OCI-M1 (cell line): ENCODE measurements at places on chromosomes 4 and X.
A peak's percentile ranks its signal among the peaks of the same experiment; 100 is the strongest.

- DNase-seq, result no peak
Measured at GRCh38 chr4:123673971-123674370, 277.4 kb downstream of the SPRY1 start.

DNA sequence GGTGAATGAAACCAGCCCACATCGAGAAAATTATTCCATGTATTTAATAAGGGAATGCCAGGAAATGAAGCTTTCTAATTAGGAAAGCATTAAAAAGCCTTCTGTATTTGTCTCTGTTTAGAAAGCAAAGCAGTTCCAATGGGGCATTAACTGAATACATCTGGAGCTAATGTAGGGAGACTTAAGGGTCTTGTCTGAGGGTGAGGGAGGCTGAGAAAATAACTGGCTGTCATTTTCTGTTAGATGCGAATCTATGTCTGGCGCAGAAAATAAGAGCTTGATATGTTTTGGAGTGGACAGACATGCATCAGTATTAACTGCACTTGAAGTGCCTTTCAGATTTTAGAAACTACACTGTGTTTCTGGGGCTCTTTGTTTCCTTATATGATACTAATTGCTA lies 111.3 kb downstream of the KLHL8 start:
- no peak for DNase-seq

DNA sequence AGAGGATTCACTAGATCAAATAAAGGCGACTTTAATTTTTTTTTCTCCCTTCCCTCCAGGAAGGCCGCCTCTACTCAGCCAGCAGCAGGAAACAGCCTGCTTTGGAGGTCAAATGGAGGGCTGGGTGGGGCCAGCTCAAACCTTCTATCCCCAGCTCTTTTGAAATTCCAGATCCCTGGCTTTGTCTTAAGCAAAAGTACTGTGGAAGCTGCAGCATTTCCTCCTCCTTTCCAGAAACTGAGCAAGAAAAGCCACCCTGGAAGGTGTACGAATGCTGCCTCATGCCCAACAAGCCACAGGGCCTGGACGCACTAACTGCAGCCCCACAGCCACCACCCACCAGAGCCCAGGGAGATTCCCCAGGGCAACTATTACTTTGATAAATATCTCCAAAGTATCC lies 55.1 kb upstream of the ZCCHC13 start:
- DNase-seq, result no peak

DNA sequence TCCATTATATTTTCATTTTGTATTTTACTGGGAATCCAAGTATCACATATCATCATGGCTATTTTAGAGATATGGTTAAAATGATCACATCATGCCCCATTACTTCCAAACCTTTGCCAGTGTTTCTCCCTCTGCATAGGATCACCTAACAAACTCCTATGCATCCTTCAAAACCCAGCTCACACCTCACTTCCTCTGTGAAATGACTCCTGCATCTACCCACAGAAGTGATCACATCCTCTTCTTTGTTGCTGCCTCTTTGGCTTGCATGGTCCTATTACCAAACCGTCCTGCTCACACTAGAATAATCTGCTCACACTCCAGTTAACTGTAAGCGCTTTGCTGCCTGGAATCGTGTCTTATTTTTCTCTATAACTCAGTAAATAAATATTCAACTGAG lies 74.7 kb upstream of the C4orf50 start:
- DNase-seq, result no peak

DNA sequence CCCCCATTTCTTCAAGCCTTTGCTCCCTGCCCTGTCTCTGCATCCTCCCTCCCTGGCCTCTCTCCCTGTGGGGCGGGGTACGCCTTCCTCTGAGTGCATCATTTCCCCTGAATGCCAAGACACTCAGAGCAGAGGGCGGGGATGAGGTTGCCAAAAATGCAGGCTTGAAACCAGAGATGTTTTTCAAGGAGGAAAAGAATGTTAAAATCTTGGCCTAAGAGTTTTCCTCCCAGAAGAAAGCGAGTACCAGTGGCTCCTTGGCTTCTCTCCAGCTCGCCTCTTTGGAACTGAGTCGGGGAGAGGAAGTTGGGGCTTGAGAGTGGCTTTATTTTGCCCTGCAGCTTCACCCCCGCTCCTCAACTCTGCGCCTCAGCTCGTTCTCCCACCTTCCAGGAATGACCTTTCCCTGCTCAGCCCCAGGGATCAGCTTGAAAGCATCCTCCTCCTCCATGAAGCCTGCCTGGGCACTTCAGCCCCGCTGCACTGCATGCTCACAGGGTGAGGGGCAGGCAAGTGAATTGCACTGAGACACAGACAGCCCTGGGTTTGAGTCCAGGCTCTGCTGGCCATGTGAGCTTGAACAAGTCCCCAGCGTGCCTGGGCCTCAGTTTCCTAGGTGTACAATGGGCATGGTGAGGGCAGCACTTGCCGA lies 57.5 kb upstream of the SORCS2 start:
- peak; percentile 31 for DNase-seq
